ENCODE measurements at places on chromosomes 11 and 22.

DNA sequence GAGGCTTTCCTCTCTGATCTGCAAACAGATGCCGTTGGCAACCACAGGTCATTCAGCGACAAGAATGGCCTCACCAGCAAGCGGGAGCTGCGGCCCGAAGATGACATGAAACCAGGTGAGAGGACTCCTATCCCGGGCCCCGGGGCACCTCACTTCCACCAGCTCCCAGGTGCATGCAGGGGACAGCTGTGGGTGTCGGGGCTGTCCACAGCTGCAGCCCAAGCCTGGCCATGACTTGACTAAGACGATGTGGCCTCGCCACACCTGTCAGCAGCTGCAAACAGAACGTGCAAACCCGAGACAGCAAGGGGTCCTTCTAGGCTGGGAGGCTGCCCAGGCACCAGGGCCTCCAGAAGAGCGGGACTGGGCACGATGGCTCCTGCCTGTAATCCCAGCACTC, 3.6 kb downstream of the GAL start:
- DNase-seq, result peak; percentile 30

- DNase-seq, result no peak
Measured at GRCh38 chr11:32386770-32387377, 48.5 kb downstream of the WT1 start.

DNA sequence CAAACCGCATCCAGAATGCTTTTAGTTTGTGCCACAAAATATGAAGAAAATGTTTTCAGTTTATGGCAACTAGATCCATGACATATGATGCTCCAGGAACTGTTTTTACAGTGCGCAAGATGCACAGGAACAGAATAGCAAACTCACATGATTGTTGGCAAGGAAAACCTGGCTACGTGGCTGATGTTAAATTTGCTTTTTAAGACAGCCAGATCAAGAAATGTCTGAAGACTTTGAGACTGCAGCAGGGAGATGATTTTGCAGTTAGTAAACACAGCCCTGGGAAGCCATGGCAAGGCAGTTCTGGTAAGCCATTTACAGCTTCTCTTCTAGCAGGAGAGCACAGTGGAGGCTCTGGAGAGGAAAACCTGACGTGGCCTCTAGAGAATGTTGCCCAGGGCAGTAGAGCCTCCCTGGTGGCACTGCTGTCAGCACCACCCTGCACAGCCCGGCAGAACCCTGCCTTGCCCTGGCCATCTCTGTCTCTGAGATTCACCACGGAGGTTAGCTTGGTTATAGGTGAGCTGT, 69.8 kb upstream of the TNRC6B start:
- peak; percentile 55 for DNase-seq

- DNase-seq, result no peak
Measured at GRCh38 chr11:128507936-128508335, 79.4 kb downstream of the ETS1 start.

DNA sequence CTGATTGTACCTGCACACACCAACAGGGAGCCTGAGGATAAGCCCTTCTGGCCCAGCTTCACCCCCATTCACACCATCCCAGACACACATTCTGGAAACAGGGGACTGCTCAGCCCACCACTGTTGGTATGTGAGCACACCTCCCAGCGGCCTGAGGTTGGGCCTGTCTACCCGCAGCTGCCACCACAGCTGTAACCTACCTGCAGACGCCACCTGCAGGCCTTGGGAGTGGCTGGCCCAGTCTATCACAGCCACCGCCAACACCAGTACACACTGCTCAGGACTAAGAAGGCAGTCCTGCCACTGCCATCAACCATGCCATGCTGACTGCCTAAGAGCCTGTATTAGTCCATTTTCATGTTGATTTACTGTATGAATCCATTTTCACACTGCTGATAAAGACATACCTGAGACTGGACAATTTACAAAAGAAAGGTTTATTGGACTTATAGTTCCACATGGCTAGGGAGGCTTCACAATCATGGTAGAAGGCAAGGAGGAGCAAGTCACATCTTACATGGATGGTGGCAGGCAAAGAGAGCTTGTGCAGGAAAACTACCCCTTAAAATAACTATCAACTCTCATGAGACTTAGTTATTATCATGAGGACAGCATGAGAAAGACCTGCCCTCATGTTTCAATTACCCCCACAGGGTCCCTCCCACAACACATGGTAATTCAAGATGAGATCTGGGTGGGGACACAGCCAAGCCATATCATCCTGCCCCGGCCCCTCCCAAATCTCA, 30.6 kb downstream of the RSF1 start:
- DNase-seq, result no peak

GRCh38 chr11:16986434-16987204, 27.6 kb downstream of the PLEKHA7 start:
- DNase-seq, result no peak

DNA sequence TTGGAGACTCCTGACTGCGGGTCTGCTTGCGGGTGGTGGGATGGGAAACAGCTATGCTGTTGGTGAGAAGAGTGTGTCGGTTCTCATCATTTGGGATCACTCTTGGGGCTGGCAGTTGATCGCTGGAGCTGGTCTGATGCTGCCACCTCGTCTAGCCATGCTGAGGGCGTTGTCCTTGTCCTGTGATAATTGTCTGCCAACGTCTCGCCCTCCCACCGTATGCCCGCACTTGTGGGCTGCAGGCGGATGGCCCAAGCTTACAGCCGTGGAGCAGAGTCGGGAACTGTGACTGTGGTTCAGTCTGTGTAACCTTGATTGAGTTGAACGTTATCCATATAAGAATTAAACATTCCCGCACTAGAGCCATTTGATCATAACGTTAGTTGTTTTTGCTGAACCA, 204.4 kb downstream of the TBC1D22A start:
- peak; percentile 37 for DNase-seq

- DNase-seq, result no peak
Measured at GRCh38 chr11:79174045-79175008, 266.5 kb downstream of the TENM4 start.

- no peak for DNase-seq
Measured at GRCh38 chr11:61362542-61362875, 335 bp downstream of the TMEM138 start.

GRCh38 chr11:78759071-78759470, 184.4 kb upstream of the NARS2 start:
- DNase-seq, result no peak

- DNase-seq, result peak; percentile 55
Measured at GRCh38 chr11:43992834-43993637, 50.6 kb downstream of the C11orf96 start.

GRCh38 chr11:70768346-70769095, 370.2 kb downstream of the CTTN start:
- DNase-seq, result no peak

DNA sequence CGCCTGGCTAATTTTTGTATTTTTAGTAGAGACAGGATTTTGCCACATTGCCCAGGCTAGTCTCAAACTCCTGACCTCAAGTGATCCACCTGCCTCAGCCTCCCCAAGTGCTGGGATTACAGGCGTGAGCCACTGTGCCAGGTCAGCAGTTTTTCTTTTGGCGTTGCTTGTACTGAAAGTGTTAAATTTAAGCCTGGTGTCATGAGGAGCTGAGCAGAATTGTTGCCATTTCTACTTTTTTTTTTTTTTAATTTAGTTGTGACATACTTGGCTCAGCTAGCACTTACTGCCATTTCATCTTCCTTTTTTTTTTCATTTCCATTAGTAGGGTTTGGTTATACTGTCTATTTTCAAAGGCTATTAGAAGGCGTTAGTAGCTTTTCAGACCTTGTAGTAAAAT, 10.7 kb downstream of the TAB1 start:
- no peak for DNase-seq

All from right forelimb (tissue), 1 donor.